ENCODE measurements at places on chromosomes 7 and 10. TPM values are rescaled to one million over a fixed set of nuclear protein-coding genes. Genes with fewer than 3 reads are reported as not detected.

- no peak for DNase-seq
These were observed 121.1 kb downstream of the BBS9 start for GRCh38 chr7:33250421-33250871.

Gene CHPF2
- total RNA-seq, result 42.2 TPM

Gene CDNF
- total RNA-seq, result 2.3 TPM

DNA sequence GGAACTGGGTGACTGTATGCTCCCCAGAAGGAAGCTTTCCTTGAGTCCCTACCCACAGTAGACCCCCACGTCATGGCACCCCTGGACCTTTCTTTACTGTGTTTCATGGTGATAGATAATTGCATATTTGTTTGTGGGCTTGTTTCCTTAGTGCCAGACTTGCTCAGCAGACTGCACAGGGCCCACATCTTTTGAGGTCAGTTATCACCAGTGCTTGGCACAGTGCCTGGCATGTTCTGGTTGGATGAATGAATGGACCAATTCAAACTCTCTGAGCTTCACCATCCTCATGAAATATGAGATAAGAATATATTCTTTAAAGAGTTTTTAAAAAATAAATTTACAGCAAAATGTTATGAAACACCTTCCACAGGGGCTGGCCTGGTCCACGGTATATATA lies 78.4 kb upstream of the EMX2 start:
- DNase-seq, result no peak

GRCh38 chr10:43817368-43817767 lies 168.7 kb upstream of the ZNF32 start:
- no peak for DNase-seq

Gene GHRHR
- total RNA-seq, result not detected

- no peak for DNase-seq
These were observed 327.2 kb downstream of the KCNMA1 start for GRCh38 chr10:77310288-77310840.

DNA sequence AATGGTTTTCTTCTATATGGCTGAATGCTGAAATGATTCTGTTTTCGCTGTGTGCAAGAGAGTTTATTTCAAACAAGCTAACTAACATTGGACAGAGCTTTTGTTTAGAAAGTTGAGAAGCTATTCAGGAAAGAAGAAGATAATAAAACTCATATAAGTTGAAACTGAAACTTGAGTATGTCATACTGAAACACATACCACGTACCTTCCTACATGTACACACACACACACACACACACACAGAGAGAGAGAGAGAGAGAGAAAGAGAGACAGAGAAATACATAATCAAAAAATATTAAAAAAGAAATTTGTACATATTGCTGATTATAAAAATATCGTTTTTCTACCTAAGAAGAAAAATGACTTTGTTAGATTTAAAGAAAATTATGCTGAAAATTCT lies 561.9 kb upstream of the KCND2 start:
- DNase-seq, result no peak

- DNase-seq, result no peak
These were observed 142.5 kb downstream of the RNF216 start for GRCh38 chr7:5638994-5639393.

Gene ANKRD30A
- total RNA-seq, result not detected
